ENCODE measurements at places on chromosomes 4 and X.

- no peak for DNase-seq
Observed at GRCh38 chrX:102958794-102959193, 21.7 kb downstream of the RAB40AL start.

DNA sequence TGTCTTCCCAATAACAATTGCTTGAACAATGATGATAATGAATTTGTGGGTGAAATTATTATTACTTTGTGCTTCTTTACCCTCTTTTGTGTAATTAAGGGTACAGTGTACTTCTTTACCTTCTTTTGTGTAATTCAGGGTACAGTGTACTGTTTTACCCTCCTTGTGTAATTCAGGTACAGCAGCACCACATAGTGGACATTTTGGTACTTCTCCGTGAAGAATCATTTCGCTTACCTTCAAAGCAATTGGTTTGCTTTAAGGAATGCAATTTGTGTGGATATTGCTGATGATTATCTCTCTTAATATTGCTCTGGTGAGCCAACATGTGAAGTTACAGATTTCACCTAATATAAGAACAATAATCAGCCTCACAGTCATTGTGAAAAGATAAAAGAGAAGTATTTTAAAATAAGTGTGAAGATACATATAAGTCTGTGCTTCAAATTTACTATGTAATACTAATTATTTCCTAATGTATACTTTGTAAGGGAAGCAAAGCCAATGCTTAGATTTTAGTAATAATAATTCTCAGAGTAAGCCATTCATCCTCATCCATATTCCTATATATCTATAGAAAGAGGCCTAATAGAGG, 27.2 kb upstream of the SEC24B start:
- no peak for DNase-seq

- no peak for DNase-seq
Observed at GRCh38 chrX:39969099-39969818, 128.5 kb downstream of the BCOR start.

- no peak for DNase-seq
Observed at GRCh38 chrX:72124540-72125201, 7.0 kb downstream of the RTL5 start.

GRCh38 chr4:107999932-108000539, 10.3 kb downstream of the HADH start:
- DNase-seq: no peak

GRCh38 chr4:160510928-160511327, 1408.0 kb downstream of the RAPGEF2 start:
- DNase-seq: no peak

GRCh38 chrX:57918750-57919436, 8.6 kb upstream of the ZXDA start:
- no peak for DNase-seq

DNA sequence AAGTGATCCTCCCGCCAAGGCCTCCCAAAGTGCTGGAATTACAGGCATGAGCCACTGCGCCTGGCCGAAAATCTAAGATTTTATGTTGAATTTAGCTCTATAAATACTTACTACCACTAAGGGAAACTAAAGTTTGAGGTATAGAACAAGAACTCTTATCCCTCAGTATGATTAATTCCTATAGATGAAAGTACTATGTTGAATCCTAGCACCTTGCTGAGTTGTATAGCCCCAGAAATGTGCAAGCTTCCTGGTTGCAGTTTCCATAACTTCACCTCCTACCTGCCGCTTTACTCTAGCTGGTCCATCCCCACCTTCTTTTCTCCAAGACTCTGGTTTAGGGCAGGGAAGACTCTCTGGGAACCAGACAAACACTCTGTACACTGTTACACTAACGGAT, 11.8 kb upstream of the TSPAN5 start:
- DNase-seq: no peak

- no peak for DNase-seq
Observed at GRCh38 chr4:55543858-55544257, 2.9 kb downstream of the CLOCK start.

DNA sequence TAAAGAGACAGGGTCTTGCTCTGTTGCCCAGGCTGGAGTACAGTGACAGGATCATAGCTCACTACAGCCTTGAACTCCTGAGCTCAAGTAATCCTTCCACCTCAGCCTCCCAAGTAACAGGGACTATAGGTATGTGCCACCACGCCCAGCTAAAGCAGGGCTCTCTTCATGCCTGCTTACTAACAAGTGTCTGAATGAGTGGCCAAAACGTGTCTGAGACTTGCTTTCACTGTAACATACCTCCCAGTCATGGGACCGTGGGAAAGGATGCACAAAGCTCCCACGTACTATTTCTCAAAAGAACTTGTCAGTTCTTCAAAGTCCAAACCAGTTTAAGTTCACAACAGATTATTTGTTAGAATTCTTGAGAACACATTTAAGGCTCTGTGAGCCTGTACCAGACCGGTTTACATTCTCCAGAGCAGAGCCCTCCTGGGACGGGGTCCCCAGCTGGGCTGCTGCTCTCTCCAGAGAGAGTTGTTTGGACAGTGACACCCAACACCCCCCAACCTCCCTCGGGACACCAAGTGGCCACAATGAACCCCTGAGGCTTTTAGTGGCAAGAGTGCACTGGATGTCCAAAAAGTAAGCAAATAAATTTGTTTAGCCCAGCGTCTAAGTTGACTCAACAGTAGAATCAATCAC, 24.1 kb downstream of the SH3KBP1 start:
- no peak for DNase-seq

- no peak for DNase-seq
Observed at GRCh38 chr4:158930639-158930972, 161.8 kb downstream of the FNIP2 start.

GRCh38 chr4:17068392-17068791, 169.9 kb upstream of the LDB2 start:
- no peak for DNase-seq

DNA sequence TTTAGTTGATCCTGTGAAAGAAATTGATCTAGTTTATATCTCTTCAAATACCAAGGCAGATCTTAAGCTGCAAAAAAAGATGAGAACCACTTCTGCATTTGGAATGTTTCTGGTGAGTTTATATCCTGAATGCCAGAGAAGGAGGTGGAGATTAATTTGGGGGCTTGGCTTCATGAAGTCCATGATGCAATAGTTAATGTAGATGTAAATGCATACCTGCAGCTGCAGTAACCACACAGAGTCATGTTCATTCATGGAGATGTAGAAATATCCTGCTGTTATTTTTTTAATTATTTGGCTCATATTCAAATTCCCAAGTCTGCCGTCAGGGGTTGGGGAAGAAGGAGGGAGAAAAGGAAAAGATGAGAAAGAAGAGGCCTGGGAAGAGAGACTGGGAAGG, at the start of gene SULT1E1:
Gene SULT1E1 (minus strand): TSS at position 94 of the 400 bp plus-strand sequence. CDS start 2,501 bp downstream, outside the sequence.
- no peak for DNase-seq

DNA sequence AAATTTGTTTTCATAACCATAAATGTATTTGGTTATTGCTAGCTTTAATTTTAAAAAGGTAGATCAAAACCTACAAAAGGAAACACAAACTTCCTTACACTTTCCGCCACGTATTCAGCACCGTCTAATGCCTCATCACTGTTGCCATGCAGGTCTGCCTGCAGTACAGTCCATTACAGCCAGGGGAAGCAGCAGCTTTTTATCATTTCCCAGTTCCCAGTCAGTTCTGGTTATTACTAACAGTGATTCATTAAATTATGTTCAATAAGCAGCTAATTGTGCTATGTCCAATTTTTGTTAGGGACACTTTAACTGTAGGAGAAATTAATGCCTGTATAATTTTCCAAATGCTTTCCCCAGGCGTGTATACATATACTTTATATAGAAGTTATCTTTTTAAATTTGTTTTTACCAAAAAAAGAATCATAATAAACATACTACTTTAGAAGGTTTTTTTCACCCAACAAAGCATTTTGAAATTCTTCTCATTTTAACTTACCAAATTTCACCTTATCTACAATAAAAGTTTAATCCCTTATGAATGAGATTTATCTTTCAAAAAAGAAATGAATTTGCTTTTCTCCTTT, 93.3 kb downstream of the ANXA3 start:
- peak; percentile 6 for DNase-seq

DNA sequence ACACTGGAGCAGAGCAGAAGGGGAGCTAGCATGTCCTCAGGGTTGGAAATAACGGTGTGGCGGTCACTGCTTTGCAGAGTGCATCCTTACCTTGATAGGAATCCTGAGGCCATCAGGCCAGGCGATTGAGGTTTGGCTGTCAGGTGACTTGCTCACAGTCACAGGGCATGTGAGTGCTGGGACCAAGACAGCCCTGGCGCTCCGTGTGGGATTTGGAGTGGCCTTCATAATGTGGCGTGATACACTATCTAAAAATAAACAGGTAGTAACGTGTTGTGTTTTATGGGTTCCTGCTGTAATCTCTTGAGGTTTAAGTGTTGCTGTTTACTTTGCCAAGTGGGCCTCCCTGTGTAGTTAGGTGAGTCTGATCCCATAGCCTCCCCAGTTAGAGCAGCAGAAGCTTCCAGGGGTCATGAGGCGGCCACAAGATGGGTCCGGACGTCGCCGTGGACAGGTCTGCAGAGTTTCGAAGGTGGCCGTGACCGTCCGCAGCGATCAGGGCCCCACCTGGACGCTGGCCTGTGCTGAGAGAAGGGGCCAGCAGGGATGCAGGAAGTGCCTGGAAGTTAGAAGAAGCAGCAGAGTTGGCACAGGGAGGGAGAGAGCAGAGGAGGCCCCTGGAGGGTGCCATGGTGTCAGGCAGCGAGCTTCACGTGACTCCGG, 27.7 kb downstream of the RGS12 start:
- no peak for DNase-seq

GRCh38 chr4:120753854-120754253, 168.7 kb downstream of the PRDM5 start:
- no peak for DNase-seq

- DNase-seq: no peak
Observed at GRCh38 chr4:77433418-77433733, 172.2 kb upstream of the CXCL13 start.

GRCh38 chrX:68942840-68943239, 114.0 kb downstream of the EFNB1 start:
- no peak for DNase-seq

- DNase-seq: no peak
Observed at GRCh38 chr4:168878623-168879022, 131.4 kb downstream of the CBR4 start.

GRCh38 chr4:1318488-1319213, 28.4 kb upstream of the UVSSA start:
- no peak for DNase-seq

- no peak for DNase-seq
Observed at GRCh38 chr4:6369924-6370645, 100.4 kb downstream of the WFS1 start.

DNA sequence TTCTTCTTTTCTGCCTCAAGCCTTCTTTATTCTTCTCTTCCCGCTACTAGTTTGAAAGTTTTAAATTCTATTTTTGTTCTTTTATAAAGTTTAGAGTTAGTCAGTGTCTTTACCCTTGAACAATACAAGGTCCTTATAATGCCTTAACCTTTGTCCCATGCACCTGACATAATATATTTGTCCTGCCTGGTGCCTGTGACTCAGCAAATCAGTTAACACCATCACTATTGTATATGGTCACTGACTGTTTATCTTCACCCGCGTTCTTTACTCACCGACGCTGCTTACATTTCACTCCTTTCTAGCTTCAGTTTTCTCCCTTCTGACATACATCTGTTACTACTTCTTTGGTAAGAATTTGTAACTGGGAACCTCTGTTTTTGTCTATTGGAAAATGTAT, 5.7 kb downstream of the SMIM20 start:
- no peak for DNase-seq

- DNase-seq: no peak
Observed at GRCh38 chrX:40108959-40109287, 11.2 kb upstream of the BCOR start.

GRCh38 chr4:25101836-25102235, 58.4 kb downstream of the SEPSECS start:
- no peak for DNase-seq

GRCh38 chr4:13778367-13778766, 150.8 kb upstream of the BOD1L1 start:
- DNase-seq: no peak

- no peak for DNase-seq
Observed at GRCh38 chr4:5040856-5041620, 10.2 kb upstream of the STK32B start.

All from stimulated activated CD8-positive, alpha-beta memory T cell treated with anti-CD3 and anti-CD28 coated beads, Interleukin-7, amount 100 ng/mL, for 1 hour (primary cell).